ENCODE measurements at places on chromosomes 7 and 10.
A peak's percentile ranks its signal among the peaks of the same experiment; 100 is the strongest.

GRCh38 chr10:25257646-25258045 is 82.8 kb downstream of the GPR158 start:
- DNase-seq = no peak

GRCh38 chr7:95931460-95932232 is 159.3 kb downstream of the DYNC1I1 start:
- no peak for DNase-seq

DNA sequence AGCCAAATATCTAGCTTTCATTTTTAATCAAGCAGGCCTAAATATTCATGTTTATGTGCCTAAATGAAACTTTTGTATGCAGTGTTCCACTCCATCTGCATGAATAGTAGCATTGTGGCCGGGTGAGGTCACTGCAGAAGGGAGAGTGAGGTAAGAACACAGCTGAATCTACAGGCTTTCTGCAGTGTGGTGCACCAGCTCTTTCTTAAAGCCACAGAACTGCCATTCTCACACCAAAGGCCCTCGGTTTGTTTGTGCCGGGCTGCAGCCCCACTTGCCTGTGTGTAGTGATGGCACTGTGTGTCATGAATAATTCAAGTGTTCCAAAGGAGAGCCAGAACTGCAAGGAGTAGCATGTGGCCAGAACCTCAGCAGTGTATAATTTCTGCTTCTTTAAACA is 204.1 kb downstream of the TRIL start:
- peak; percentile 2 for DNase-seq

GRCh38 chr10:2143213-2143835 is 406.0 kb upstream of the ADARB2 start:
- DNase-seq = no peak

Data from Jurkat, Clone E6-1 (cell line).